ENCODE measurements at places on chromosomes 5 and 9.

DNA sequence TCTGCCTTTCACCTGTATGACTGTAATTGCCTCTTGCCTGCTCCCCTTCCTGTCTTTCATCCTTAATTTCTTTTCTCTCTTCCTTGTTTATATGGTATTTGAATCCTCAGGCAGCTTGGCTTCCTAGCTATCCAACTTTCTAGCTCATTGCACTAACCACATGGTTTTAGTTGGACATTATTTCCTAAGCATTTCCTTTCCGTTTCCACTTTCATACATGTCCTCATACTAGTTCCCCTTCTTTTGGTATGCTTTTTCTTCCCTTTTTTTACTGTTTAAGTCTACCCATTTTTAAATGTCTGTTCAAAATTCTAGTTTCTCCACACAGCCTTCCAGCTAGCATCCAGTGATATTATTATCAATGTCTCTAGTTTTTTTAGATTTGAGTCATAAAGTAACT, 6.6 kb downstream of the CWC27 start:
- DNase-seq, result no peak

- DNase-seq, result no peak
Observed at GRCh38 chr5:89303033-89303480, 420.1 kb upstream of the MEF2C start.

GRCh38 chr5:127858116-127858784, 155.1 kb downstream of the CCDC192 start:
- DNase-seq, result no peak

DNA sequence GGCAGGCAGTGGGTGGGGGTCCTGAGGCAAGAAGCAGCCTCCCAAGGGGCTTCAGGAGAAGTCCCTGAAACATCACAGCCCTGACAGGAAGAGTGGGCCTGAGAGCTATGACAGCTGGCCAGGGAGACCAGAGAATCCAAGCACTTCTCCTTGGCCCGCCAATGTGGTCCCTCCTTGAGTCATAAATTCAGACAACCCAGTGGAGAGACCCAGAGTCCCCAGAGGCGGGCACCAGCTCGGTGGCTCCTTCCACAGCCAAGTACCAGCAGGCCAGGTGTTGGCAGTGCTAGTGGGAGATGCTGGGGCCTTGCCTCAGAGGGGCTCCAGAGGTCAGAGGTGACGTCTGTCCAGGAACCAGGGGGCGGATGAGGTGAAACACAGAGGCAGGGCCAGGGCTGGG, 1.6 kb upstream of the DOK3 start:
- no peak for DNase-seq

- DNase-seq, result no peak
Observed at GRCh38 chr5:126866851-126867636, 90.1 kb downstream of the LMNB1 start.

GRCh38 chr9:107932046-107932445, 442.5 kb upstream of the KLF4 start:
- no peak for DNase-seq

All from tibial nerve (tissue), 4 donors.